Activated CD4-positive, alpha-beta T cell treated with anti-CD3 and anti-CD28 coated beads, Interleukin-2, amount 50 U/mL, for 1 hour (primary cell): ENCODE measurements at places on chromosomes 6 and 20.

DNA sequence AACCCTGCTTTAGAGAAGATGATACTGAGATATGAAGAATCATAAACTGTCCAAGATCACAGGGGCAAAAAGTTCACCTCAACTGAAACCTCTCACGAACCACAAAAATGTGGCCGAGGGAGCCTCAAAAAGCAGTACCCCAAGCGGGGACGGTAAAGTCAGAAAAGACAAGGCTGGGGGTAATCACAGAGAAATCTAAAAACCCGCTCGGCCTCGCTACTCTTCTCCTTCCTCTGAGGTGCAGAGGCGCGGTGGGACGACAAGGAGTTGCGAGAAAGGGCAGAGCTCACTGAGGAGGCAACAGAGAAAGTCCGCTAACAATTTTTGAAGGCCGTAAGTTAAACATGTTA lies 356 bp upstream of the IRAK1BP1 start:
- no peak for DNase-seq

- no peak for DNase-seq
Observed at GRCh38 chr6:84037425-84038089, 4.0 kb downstream of the MRAP2 start.

DNA sequence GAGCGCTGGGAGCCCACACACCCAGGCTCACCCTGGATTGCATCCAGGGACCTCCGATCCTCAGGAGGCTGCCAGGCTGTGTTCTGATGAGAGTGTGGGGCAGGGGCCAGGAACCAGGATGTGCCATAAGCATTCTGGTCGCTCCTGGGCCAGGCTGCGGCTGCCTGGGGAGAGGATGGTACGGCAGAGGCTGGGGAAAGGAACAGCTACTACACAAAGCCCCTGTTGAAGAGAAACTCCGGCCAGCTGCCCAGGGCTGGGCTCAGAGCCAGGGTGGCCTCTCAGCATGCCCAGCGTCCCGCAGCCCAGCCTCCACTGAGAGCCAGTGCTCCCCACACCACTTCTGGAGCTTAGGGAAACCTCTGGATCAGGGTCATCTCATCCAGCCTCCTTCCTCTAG lies 21.7 kb upstream of the OCSTAMP start:
- no peak for DNase-seq

- no peak for DNase-seq
Observed at GRCh38 chr6:109255946-109256640, 126.2 kb downstream of the CD164 start.

GRCh38 chr6:11221623-11222384 lies 10.7 kb downstream of the NEDD9 start:
- DNase-seq, result no peak

GRCh38 chr6:135114355-135115145 lies 59.9 kb upstream of the HBS1L start:
- DNase-seq, result no peak

- no peak for DNase-seq
Observed at GRCh38 chr20:48698507-48699267, 129.1 kb downstream of the PREX1 start.
